Activated T-helper 1 cell treated with anti-CD3 and anti-CD28 coated beads, Interleukin-12 subunit alpha, Interleukin-12 subunit beta, Interleukin-2, Interleukin-4 antibody, amounts not matched to agents 30 ng/mL and 10 ng/mL and 1 ng/mL, durations not matched to agents 14 hours and 24 hours and 36 hours (primary cell): ENCODE measurements at places on chromosomes 6 and 20. TPM values are rescaled to one million over a fixed set of nuclear protein-coding genes. Genes with fewer than 3 reads are reported as not detected.
A peak's percentile ranks its signal among the peaks of the same experiment; 100 is the strongest.

GRCh38 chr20:15178581-15178980 is 841.2 kb upstream of the FLRT3 start:
- no peak for DNase-seq
- H3K4me1 ChIP-seq, result no peaks in the 10 kb centered on the region
- no peak overlapping the region for H3K4me3 ChIP-seq
- H3K27ac ChIP-seq, result no peak overlapping the region
- H3K36me3 ChIP-seq, result no peaks in the 10 kb centered on the region
- H3K27me3 ChIP-seq, result no peaks in the 10 kb centered on the region

The COL12A1 gene
- total RNA-seq, result 0.03 TPM in 1 of 2 replicates, not detected in the other

DNA sequence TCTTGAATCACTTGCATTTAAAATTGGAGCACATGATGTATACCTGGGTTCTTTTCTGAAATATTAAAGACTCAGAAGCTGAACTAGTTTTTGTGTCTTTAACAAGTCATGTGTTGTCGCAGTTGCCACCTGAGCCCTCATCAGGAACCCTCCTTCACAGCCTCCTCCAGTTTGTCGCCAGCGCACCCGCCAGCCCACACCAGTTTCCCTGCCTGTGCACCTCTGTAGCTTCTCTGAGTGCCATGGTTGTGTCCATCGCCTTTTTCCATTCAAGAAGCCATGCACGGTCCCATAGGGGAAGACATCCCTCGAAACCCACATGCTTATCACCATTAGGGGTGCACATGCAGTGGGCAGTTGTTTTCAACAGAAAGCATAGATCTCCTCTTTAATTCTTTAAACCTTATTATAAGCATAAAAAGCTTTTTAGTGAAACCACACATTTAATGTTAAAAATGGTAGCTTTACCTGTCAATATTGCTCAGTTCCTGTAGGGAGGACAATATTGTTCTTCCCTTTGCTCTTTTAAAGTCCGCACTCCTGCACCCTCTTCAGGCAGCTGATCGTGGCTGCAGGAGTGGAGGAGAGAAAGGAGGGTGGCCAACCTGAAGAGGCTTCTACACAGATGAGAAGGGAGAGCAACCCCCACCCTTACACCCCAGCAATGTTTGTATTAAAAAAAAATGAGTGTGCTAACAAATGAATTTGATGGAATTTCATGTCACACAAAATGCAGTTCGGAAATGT is 121.9 kb downstream of the CFAP61 start:
- no peaks in the 10 kb centered on the region for H3K4me1 ChIP-seq
- peaks cover 2% of the 10 kb centered on the region for H3K27me3 ChIP-seq
- no peaks in the 10 kb centered on the region for H3K36me3 ChIP-seq
- H3K27ac ChIP-seq, result no peak overlapping the region

- no peak overlapping the region for H3K27ac ChIP-seq
- peaks cover 2% of the 10 kb centered on the region for H3K36me3 ChIP-seq
- peaks cover 25% of the 10 kb centered on the region for H3K4me1 ChIP-seq
- no peak overlapping the region for H3K4me3 ChIP-seq
- peaks cover 4% of the 10 kb centered on the region for H3K27me3 ChIP-seq
Observed at GRCh38 chr20:50460608-50461267, 49.4 kb upstream of the PTPN1 start.

DNA sequence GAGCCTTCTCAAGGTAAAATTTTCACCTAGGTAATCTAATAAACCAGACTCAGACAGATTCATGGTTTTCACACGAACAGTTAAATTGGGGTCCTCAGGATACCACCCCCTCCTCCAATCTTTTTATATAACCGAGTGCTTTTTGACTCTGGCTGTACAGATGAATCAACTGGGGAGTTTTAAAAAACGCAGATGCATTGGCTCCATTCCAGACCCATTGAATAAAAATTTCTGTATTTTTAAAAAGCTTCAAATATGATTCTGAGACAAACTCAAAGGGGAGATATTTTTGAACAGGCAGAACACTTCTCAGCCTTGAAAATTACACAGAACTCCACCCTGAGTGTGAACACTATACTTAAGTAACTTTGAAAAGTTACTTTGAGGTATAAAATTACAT is 7.2 kb downstream of the UTRN start:
- peaks cover 23% of the 10 kb centered on the region for H3K36me3 ChIP-seq
- H3K4me3 ChIP-seq, result no peak overlapping the region
- H3K4me1 ChIP-seq, result peaks cover 6% of the 10 kb centered on the region
- peaks cover 13% of the 10 kb centered on the region for H3K27me3 ChIP-seq

DNA sequence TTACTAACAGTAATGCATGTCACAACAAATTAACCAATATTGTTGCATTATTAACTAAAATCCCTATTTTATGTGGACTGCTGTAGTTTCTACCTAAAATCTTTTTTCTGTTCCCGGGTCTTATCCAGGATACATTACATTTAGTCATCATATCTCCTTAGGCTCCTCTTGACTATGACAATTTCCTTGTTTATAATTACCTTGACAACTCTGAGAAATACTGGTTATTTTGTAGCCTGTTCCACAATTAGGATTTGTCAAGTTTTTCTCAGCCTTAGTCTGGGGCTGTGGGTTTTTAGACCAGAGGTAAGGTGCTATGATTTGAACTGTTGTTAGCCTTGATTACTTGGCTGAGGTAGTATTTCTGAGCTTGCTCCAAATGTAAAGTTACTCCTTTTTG is 3.7 kb downstream of the FBXO5 start:
- H3K4me1 ChIP-seq, result peaks cover 69% of the 10 kb centered on the region
- no peaks in the 10 kb centered on the region for H3K27me3 ChIP-seq
- no peak for DNase-seq

The ZC3H12D gene
- total RNA-seq, result 94.7 and 96.7 TPM in 2 replicates

GRCh38 chr20:5716953-5717352 is 33.2 kb upstream of the SHLD1 start:
- peaks cover 16% of the 10 kb centered on the region for H3K4me1 ChIP-seq
- H3K27ac ChIP-seq, result no peak overlapping the region
- no peaks in the 10 kb centered on the region for H3K27me3 ChIP-seq
- H3K36me3 ChIP-seq, result no peaks in the 10 kb centered on the region

- peaks cover 35% of the 10 kb centered on the region for H3K27me3 ChIP-seq
- H3K4me1 ChIP-seq, result peaks cover 25% of the 10 kb centered on the region
- peak overlapping the region; percentile 95 for H3K4me3 ChIP-seq
- no peak for DNase-seq
- peaks cover 2% of the 10 kb centered on the region for H3K36me3 ChIP-seq
- no peak overlapping the region for H3K27ac ChIP-seq
Observed at GRCh38 chr6:73308712-73309534, 45.2 kb downstream of the DPPA5 start.

The GPR6 gene
- not detected in 2 replicates for total RNA-seq

- H3K4me1 ChIP-seq, result no peaks in the 10 kb centered on the region
- H3K4me3 ChIP-seq, result no peak overlapping the region
- H3K27ac ChIP-seq, result no peak overlapping the region
- no peak for DNase-seq
- peaks cover 43% of the 10 kb centered on the region for H3K36me3 ChIP-seq
Observed at GRCh38 chr6:7881765-7882500, 28.7 kb downstream of the TXNDC5 start.

DNA sequence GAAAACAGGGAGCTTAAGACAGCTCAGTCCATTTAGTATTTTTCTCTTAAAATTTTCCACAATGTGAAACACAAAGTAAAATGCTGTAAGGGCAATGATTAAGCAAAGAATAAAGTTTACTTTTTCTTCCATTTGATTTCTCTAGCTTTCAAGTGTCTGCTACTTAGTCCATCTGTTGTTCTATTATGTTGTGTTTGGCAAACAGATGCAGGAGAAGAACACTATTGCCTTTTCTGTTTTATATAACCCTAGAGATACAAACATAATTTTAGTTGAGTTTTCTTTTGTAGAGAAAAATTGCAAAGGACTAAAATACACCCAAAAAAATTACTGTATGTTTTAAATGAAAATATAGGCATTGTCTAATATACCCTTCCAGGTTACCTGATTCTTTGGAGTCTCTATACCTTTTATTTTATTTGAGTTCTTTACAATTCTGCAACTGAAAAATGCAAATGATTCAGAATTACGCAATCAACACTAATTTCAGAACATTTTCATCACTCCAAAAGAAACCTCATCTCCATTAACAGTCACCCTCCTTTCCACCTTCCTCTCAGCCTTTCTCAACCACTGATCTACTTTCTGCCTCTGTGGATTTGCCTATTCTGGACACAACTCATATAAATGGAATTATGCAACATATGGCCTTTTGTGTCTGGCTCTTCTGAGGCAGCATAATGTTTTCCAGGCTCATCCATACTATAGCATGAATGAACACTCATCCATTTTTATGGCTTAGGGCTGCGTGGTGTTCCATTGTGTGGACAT is 96.9 kb downstream of the MKKS start:
- no peak for DNase-seq
- H3K27me3 ChIP-seq, result peaks cover 16% of the 10 kb centered on the region
- no peaks in the 10 kb centered on the region for H3K36me3 ChIP-seq
- H3K4me1 ChIP-seq, result peaks cover 5% of the 10 kb centered on the region
- H3K27ac ChIP-seq, result no peak overlapping the region
- no peak overlapping the region for H3K4me3 ChIP-seq

The SLC22A7 gene
- not detected in 2 replicates for total RNA-seq

DNA sequence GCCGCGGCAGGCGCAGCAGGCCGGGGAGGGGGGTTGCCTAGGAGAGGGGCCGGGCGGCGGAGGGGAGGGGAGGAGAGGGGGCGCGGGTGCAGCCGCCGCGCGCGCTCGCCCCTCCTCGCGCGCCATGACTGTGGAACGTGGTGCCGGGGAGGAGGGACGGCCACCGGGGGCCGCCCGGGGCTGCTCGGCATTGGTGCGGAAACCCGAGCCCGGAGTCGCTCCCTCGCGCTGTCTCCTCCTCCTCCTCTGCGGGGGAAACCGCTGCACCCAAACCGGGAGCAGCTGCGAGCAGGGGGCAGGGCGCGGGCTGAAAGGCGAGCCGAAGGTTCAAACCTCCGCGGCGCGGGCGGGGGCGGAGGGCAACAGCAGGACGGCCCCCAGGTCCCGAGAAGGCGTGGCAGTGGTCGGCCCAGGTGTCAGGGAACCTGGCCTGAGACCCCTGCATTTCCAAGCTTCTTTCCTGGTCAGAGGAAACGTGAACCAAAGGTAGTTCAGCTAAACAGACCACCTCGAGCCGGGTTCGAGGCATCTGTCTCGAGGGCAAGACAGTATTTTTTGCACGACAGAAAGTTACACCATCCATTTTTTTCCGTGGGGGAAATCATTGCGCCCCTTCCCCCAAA is 1.4 kb upstream of the TRERF1 start:
- no peaks in the 10 kb centered on the region for H3K27me3 ChIP-seq
- peaks cover 21% of the 10 kb centered on the region for H3K36me3 ChIP-seq
- DNase-seq, result peak; percentile 76
- H3K4me1 ChIP-seq, result peaks cover 39% of the 10 kb centered on the region
- peak overlapping the region; percentile 68 for H3K27ac ChIP-seq
- H3K4me3 ChIP-seq, result peak overlapping the region; percentile 100

GRCh38 chr20:15422966-15423365 is 1085.6 kb upstream of the FLRT3 start:
- H3K36me3 ChIP-seq, result no peaks in the 10 kb centered on the region
- no peak overlapping the region for H3K27ac ChIP-seq
- no peaks in the 10 kb centered on the region for H3K4me1 ChIP-seq
- no peaks in the 10 kb centered on the region for H3K27me3 ChIP-seq
- DNase-seq, result no peak

DNA sequence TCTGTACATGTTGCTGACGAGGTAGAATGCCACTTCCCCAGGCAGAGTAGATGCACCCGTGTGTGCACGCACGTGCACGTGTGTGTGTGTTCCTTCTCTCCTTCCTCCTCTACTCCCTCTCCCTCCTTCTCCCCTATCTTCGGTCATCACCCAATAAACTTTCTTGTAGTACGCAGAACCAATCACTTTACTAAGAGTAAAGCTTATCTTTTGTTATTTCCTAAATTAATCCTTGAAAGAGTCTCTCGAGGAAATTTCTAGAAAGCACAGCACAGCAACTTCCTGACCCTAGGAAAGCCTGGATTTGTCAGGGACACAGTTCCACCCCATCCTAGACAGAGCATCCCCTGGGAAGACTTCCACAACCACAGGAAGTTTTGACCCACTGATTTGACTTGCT is 166.1 kb downstream of the ZDHHC14 start:
- H3K4me1 ChIP-seq, result peaks cover 28% of the 10 kb centered on the region
- H3K27ac ChIP-seq, result no peak overlapping the region
- DNase-seq, result no peak
- peaks cover 31% of the 10 kb centered on the region for H3K36me3 ChIP-seq
- no peak overlapping the region for H3K4me3 ChIP-seq

GRCh38 chr20:51487565-51488268 is 54.8 kb downstream of the NFATC2 start:
- peaks cover 88% of the 10 kb centered on the region for H3K4me1 ChIP-seq
- no peak for DNase-seq
- H3K27ac ChIP-seq, result no peak overlapping the region
- peaks cover 77% of the 10 kb centered on the region for H3K36me3 ChIP-seq
- H3K4me3 ChIP-seq, result no peak overlapping the region

GRCh38 chr6:26280407-26280806 is 84.6 kb upstream of the BTN3A2 start:
- peaks cover 2% of the 10 kb centered on the region for H3K27me3 ChIP-seq
- H3K27ac ChIP-seq, result no peak overlapping the region
- peaks cover 50% of the 10 kb centered on the region for H3K4me1 ChIP-seq
- no peak for DNase-seq
- H3K4me3 ChIP-seq, result no peak overlapping the region
